ENCODE measurements at places on chromosomes 2 and 18. TPM values are rescaled to one million over a fixed set of nuclear protein-coding genes. Genes with fewer than 3 reads are reported as not detected.

RGPD3 gene
- not detected for total RNA-seq

L3MBTL4 gene
- total RNA-seq = 1.8 TPM

TEKT4 gene
- total RNA-seq = not detected

PSMD14 gene
- total RNA-seq = 47.9 TPM

DNA sequence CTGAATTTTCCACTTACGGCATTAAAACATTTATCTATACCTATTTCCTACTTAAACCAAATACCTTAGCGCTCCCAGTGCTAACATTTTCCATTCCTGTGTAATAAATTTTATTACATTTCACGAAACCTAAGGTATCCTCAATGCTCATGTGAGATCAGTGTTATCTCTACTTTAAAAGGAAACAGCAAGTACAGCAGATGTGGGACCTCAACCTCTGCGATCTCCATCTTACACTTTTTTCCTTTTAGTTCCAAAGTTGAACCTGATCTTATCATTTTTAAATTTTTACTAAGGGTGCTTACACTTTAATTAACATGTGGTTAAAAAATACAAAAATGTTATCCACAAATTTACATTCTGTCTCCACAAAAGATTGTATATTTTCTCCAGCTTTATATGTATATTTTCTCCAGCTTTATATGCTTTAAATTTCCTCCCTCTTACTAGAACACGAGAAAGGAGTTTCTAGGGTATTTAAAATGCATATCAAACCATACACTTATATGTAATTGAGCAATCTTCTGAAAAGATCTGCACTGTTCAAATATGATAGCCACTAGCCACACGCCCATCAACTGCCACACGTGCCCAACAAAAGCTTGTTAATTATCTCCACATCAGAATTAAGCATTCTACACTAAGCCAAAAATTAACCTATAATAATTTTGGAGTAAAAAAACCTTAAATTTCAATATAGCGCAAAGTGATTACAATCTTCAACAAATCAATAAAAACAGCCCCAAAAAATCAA, 38.1 kb downstream of the MBOAT2 start:
- no peak overlapping the region for H3K4me3 ChIP-seq
- no peaks in the 10 kb centered on the region for H3K4me1 ChIP-seq
- no peak overlapping the region for H3K27ac ChIP-seq
- no peak for DNase-seq

GRCh38 chr2:175001566-175001965, 3.6 kb downstream of the CHN1 start:
- no peaks in the 10 kb centered on the region for H3K36me3 ChIP-seq
- H3K4me3 ChIP-seq = no peak overlapping the region
- H3K27ac ChIP-seq = no peak overlapping the region
- H3K4me1 ChIP-seq = peaks cover 53% of the 10 kb centered on the region
- no peak for DNase-seq
- no peaks in the 10 kb centered on the region for H3K27me3 ChIP-seq

DNA sequence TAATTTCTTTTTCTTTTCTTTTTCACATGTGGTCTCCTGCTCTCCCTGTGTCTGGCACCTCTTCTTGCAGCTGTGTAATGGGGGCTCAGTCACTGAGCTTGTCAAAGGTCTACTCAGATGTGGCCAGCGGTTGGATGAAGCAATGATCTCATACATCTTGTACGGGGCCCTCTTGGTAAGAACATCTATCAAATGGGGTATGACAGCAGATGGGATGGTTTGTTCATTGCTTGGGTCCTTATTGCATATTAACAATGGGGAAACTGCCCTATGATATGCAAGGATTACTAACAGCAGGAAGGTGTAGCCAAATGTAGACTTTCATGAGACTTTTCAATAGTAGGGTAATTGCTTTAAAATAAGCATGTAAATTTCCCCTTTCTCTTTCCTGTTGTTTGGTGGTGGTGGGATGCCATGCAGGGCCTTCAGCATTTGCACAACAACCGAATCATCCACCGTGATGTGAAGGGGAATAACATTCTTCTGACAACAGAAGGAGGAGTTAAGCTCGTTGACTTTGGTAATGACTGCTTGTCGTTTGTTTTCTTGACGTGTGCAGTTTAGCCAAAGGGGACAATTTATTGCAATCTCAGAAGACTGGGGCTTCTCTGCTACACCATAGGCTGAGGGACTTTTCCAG, 36.5 kb downstream of the MYO3B start:
- H3K4me3 ChIP-seq = no peak overlapping the region
- H3K27me3 ChIP-seq = no peaks in the 10 kb centered on the region
- no peaks in the 10 kb centered on the region for H3K36me3 ChIP-seq
- H3K4me1 ChIP-seq = peaks cover 15% of the 10 kb centered on the region

- H3K27me3 ChIP-seq = no peaks in the 10 kb centered on the region
- H3K27ac ChIP-seq = no peak overlapping the region
- H3K36me3 ChIP-seq = no peaks in the 10 kb centered on the region
- DNase-seq = no peak
Measured at GRCh38 chr2:85505551-85506238, 33.3 kb upstream of the MAT2A start.

DNA sequence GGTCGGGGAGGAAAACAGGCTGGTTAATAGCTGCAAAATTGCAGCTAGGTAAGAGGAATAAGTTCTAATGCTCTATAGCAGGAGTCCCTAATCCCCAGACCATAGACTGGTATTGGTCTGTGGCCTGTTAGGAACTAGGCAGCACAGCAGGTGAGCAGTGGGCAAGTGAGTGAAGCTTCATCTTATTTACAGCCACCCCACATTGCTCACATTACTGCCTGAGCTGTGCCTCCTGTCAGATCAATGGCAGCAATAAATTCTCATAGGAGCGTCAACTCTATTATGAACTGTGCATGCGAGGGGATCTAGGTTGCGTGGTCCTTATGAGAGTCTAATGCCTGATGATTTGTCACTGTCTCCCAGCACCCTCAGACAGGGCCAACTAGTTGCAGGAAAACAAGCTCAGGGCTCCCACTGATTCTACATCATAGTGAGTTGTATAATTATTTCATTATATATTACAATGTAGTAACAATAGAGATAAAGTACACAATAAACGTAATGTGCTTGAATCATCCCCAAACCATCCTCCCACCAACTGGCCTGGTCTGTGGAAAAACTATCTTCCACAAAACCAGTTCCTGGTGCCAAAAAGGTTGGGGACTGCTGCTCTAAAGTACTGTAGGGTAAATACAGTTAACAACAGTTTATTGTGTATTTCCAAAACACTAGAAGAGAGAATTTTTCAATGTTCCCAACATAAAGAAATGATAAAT, 91.7 kb upstream of the TFCP2L1 start:
- H3K4me1 ChIP-seq = no peaks in the 10 kb centered on the region
- peaks cover 15% of the 10 kb centered on the region for H3K36me3 ChIP-seq
- no peak for DNase-seq
- H3K27ac ChIP-seq = no peak overlapping the region
- H3K27me3 ChIP-seq = no peaks in the 10 kb centered on the region

GRCh38 chr2:7744827-7745226, 827.6 kb downstream of the RNF144A start:
- H3K27me3 ChIP-seq = no peaks in the 10 kb centered on the region
- H3K36me3 ChIP-seq = no peaks in the 10 kb centered on the region
- DNase-seq = no peak
- H3K4me3 ChIP-seq = no peak overlapping the region

- DNase-seq = no peak
- H3K36me3 ChIP-seq = no peaks in the 10 kb centered on the region
- H3K27ac ChIP-seq = no peak overlapping the region
- no peaks in the 10 kb centered on the region for H3K27me3 ChIP-seq
Measured at GRCh38 chr2:67255933-67256615, 141.1 kb upstream of the ETAA1 start.

Measured in heart right ventricle (tissue), 16 donors.